ENCODE measurements at places on chromosomes 1 and 21.
A peak's percentile ranks its signal among the peaks of the same experiment; 100 is the strongest.

DNA sequence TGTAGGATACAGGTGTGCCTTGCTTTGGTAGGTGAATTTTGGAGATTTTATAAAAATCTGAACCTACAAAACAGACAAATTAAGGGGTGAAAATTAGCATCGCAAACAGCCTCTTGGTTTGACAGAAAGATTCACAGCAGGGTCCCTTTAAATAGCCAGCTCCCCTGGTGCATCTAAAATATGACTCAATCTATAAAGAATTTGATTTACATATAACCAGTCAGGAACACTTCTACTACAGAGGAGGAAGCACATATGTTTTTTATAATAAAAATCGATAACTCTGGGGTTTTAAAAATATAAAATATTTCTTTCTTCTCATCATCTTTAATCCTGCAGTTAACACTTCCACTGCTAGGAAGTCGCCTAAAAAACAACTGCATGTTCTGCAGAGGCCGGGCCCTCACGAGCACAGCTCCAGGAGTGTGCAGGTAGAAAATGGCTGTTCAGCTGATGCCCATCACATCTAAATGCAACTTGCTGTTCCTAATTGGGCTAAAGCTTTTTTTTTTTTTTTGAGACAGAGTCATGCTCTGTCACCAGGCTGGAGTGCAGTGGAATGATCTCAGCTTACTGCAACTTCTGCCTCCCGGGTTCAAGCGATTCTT is 203.4 kb downstream of the HS2ST1 start:
- no peak for DNase-seq

GRCh38 chr1:222918801-222919477 is 104.1 kb downstream of the DISP1 start:
- DNase-seq = no peak

DNA sequence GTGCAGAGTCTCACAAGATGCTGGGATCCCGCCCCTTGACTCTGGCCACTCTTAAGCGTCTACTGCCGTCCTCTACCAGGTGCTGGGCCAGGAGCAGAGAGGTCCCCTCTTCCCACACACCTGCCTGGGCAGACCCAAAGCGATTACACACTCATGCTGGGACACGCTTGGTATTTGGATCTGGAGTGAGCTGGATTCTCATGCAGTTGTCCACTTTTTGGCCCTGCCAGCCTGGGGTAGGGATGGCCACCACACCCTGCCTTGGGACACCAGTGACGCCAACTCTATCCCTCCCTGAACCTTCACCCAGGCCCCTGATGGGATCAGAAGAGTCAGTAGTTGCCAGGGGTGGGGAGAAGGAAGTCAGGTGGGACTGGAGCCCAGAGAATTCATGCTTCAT is 28.6 kb downstream of the ITPKB start:
- no peak for DNase-seq

- DNase-seq = no peak
These were observed 145.1 kb upstream of the SMYD2 start for GRCh38 chr1:214135886-214136285.

DNA sequence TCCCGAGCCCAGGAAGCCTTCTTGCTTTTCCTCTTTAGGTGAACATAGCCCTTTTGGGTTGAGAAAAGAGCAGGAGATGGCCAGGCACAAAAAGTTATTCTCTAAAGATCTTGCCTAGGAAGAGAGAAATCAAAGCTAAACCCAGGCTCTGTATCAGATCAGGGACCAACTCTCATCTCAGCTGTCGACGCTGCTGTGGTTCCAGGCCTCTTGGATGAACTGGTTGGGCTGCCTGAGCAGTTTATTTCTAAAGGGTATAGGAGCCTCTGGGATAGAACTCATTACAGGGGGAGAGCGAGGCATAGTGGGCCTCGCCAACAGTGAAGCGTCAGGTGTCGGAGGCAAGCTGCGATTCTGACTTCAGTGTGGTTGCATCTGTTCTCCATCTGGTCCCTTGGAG is 82.6 kb upstream of the F3 start:
- no peak for DNase-seq

- no peak for DNase-seq
These were observed 22.1 kb upstream of the PRDX6 start for GRCh38 chr1:173454966-173455524.

- DNase-seq = no peak
These were observed 12.3 kb downstream of the ZMPSTE24 start for GRCh38 chr1:40270152-40270834.

DNA sequence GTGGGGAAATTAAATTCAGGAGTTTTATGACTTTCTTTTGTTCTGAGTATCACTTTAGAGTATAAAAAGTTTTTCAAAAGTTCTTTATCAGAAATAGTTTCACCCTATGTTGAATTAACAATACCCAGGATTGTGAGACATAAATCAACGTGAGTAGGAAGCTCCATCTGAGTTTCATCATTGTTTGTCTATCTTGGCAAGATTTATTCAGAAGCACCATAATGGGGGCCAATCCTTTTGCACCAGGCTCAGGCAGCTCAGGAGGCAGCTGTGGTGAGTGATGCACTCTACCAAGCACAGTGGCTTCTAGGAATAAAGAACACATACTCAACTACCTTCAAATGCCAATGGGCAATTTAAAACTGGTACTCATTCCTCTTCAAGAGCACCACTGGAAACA is 12.0 kb downstream of the CREG1 start:
- DNase-seq = no peak

DNA sequence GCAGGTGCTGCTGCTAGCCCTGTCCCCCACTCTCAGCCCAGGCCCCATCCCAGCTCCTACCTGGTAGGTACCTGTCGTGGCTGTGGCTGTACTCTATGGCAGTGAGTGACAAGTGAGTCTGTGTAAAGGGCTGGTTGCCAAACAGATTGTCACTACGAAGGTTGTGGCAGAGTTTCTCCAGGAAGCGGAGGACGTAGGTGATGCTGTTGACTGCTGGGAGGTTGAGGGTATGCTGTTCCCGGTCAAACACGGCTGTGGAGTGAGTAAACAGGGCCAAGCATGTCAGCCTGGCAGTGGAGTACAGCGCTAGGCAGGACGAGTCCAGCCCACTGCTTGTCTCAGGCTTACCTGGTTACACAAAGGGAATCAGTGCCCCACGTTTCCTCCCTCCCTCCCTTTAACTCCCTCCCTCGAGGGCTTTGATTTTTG is 24.8 kb upstream of the SLFNL1 start:
- no peak for DNase-seq

GRCh38 chr1:109927911-109928321 is 17.3 kb downstream of the CSF1 start:
- no peak for DNase-seq

DNA sequence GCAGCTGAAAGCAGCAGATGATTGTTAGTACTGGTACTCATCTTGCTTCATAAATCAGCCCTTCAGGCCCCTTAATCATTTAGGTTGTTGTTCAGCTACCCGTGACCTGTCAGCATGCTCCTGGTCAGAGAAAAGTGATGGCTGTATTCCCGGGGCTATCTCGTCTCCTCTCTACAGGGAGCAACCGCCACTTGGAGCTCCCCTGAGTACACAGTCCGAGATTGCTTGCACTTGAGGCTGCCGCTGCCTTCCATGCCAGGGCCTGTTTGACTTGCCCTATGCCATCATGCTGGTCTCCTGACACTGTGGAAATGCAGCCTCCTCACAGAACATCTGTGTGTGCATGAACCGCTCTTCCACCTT is 97.5 kb downstream of the SPATA46 start:
- no peak for DNase-seq

- DNase-seq = no peak
These were observed 37.6 kb upstream of the GALNT2 start for GRCh38 chr1:230029244-230029941.

- peak; percentile 2 for DNase-seq
These were observed 78.8 kb upstream of the CD1D start for GRCh38 chr1:158101927-158102326.

GRCh38 chr21:17527240-17527639 is 14.4 kb downstream of the CXADR start:
- no peak for DNase-seq

DNA sequence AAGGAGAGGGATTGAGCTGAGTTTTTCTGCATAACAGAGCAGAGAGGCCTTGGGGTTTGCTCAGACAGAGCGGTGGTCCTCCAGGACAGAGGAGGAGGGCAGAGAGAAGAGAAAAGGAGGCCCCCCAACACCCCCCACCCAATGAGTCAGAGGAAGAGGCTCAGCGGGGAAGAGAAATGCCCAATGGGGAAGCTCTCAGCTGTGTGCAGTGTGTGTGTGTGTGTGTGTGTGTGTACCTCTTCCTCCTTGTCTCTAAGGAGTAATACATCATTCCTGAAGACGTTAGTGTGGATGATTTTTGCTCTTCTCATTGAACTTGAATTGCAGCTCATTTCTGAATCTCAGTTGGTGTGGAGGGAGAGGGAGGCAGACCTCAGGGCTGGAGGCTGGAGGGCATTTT is 8.7 kb downstream of the TMPRSS3 start:
- DNase-seq = no peak

GRCh38 chr1:7172804-7173203 is 387.6 kb downstream of the CAMTA1 start:
- DNase-seq = no peak

DNA sequence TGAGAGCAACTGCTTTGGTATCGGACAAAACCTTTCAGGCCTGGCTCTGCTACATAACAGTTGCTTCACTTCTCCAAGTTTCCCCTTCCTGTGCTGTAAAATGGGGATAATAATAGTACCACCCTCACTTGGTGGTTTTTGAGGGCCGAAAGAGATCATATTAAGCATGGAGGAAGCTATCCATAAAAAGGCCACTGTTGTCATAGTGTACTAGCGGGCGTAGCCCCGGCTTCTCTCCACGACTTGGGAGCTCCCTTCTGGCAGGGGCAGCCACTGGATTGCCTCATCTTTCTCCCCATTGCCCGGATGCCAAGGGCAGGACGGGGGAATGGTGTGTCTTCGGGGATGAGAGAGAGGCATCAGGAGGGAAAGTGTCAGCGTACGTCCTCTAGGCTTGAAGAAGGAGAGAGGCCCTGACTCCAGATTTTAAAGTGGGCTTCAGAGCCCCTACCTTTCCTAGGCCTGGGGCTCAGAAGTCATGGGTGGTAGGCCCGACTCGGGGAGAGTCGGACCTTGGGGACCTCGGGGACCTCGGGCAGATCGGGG is 548 bp upstream of the MFSD2A start:
- DNase-seq = no peak

GRCh38 chr1:158942490-158942889 is 11.1 kb downstream of the PYHIN1 start:
- DNase-seq = no peak

GRCh38 chr1:197908716-197909220 is 6.3 kb downstream of the C1orf53 start:
- no peak for DNase-seq

GRCh38 chr1:67535474-67535873 is 105.3 kb upstream of the SERBP1 start:
- peak; percentile 68 for DNase-seq

DNA sequence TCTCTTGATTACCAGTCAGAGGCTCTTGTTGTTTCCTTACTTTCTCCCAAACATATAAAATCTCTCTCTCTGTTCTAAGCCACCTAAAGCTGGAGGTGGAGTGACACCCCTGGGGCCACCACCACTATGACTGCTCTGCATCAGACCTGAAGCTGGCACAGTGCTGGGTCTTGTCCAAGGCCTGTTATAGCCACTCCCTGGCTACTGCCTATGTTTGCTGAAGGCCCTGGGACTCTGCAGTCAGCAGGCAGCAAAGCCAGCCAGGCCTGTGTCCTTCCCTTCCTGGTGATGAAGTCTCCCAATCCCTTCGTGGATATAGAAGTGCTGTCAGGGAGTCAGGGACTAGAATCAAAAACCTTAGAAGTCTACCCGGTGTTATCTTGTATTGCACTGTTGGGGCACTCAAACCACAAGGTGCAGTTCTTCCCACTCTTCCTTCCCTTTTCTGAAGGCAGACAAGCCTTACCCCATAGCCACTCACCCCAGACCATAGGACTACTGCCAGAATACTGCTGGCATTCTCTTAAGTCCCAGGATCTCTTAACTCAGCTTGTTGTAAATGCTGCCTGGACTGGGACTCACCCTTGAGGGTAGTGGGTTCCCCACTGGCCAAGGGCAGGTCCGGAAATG is 103.1 kb downstream of the RPS6KC1 start:
- peak; percentile 49 for DNase-seq

GRCh38 chr1:172108161-172108893 is 267.0 kb downstream of the DNM3 start:
- no peak for DNase-seq

DNA sequence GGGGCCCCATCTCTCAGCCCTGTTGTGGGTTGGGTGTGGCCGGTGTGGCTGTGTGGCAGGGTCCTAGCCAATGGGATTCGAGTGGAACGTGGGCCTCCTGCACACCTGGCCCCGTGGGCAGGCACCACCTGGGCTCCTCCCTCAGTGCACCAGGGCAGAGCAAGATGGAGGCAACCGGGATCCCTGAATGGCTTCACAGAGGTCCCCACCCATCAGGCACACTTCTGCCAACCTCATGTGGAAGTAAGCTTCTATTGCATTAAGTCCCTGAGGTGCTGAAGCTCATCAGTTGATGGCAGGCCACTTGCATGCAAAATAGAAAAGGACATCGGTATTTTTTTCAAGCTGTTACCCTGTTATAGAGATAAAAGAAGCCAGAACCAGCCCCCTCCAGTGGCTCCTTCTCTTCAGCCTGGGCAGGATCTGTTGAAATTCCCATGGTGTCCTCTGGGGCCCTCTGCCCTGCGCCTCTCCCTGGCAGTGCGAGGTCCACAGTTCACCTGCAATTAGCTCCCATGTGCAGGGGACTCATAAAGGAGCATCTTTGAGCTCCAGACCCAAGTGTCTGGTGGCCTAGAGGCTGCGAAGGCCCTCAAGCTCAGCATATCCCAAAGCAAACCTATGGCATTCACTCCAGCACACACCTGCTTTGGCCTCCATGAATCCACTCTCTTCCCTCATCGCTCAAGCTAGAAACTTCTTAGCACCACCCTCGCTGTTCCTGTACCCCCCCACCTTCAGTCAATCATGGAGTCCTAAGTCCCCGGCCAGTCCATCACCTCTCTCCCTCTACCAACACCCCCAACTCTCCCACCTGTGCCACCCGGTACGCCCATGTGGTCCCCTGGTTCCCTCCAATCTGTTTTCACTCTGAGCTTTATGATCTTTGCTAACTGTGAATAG is 2.1 kb upstream of the SLC45A1 start:
- DNase-seq = no peak

GRCh38 chr1:54376430-54377039 is 29.7 kb downstream of the SSBP3 start:
- peak; percentile 66 for DNase-seq

DNA sequence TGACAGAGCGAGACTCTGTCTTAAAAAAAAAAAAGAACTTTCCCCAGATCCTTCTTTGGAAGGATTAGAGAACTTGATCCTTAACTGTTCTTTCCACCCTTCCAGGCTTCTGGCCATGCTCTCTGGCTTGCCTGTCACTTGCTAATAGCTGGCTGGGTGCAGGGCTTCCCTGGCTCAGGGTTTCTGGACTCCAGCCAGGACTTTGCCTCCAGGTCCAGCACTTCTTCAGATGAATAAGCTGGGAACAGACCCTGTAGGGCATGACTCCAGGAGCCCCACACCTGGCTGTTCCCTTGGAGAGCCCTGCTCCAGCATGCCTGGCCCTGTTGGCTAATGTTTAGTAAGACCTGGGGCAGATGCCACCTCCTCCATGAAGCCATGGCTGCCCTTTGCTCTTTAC is 3.3 kb upstream of the NT5C1A start:
- no peak for DNase-seq
